Nucleus accumbens (tissue), 56 donors: ENCODE measurements at places on chromosomes 11 and 22.
A peak's percentile ranks its signal among the peaks of the same experiment; 100 is the strongest.

DNA sequence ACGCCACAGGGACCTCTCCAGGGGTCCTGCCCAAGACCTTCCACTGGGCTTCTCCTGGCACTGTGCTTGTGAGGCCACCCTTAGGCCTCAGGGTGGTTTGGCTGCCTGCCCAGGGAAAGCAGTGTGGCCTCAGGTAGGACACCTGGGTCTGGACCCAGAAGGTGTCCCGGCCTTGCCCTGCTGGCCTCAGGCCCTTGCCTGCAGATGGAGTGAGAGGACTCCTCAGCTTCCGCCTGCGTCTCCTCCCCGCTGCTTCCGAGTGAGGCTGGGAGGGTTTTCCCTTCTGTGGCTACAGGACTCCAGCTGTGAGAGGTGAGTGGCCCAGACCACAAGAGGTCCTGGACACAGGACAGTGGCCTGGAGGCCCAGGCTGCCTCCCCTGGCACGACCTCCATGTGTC lies 60.4 kb downstream of the WNT7B start:
- no peak for DNase-seq

- peak; percentile 36 for DNase-seq
Measured at GRCh38 chr22:18023509-18024275, 669 bp downstream of the MICAL3 start.

DNA sequence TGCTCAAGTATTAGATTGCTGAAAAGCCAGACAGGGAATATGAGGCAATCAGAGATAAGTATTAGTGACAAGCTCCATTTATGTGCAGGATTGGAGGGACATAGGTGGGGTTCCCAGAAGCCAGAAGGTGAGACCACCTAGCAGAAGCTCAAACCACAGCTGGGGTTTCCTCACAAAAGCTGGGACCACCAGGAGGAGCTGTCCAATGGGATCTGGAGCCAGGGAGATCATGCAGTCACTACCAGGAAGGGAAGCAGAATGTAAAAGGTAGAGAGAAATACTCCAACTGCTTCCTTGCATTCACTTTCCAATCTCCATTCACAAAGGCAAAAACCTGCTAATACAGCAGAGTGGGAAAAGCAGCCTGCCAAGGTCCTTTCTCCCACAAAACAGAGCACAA lies 5.2 kb upstream of the FSHB start:
- no peak for DNase-seq

- DNase-seq: no peak
Measured at GRCh38 chr11:122799406-122800105, 38.7 kb upstream of the CRTAM start.

- DNase-seq: no peak
Measured at GRCh38 chr11:26065944-26066343, 266.0 kb upstream of the ANO3 start.

DNA sequence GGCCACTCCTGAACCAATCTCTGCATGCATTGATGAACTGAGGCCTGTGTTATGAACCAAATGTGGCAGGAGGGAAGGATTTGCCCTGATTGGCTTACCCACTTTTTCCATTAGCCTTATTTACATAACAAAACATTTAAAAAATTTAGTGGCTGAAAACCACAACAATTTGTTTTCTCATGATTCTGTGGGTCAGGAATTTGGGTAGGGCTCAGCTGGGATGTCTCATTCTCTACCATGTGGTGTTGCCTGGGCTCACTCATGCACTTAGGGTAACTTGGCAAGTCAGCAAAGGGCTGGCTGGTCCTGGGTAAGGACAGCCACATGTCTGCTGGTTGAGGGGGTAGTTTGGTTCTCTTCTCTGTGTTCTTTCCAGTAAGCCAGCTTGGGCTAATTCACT lies 35.1 kb upstream of the CYP2R1 start:
- DNase-seq: no peak
